LoVo (cell line): ENCODE measurements at places on chromosomes 12 and 14.

- DNase-seq = no peak
Measured at GRCh38 chr14:51540364-51540763, 111.3 kb upstream of the FRMD6 start.

GRCh38 chr12:83769151-83769550 is 1082.4 kb downstream of the TMTC2 start:
- DNase-seq = no peak

DNA sequence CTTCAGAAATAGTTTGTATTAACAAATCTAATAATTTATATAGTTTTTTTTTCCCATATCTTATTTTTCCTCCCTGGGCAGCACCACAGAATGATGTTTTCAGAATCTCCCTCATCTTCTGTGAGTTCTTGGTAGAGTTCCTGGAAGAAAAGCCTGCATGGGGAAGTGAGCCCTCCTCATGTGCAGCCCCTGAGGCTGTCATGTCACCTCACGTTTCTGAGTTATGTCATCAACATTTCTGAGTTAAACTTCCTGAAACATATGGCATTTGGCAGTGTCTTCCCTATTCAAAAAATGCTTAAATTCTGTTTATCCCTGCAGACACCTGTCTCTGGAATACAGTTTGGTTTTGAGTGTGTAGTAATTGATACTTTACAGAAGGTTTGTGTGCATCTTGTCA is 979.0 kb downstream of the TMEM121 start:
- DNase-seq = no peak

DNA sequence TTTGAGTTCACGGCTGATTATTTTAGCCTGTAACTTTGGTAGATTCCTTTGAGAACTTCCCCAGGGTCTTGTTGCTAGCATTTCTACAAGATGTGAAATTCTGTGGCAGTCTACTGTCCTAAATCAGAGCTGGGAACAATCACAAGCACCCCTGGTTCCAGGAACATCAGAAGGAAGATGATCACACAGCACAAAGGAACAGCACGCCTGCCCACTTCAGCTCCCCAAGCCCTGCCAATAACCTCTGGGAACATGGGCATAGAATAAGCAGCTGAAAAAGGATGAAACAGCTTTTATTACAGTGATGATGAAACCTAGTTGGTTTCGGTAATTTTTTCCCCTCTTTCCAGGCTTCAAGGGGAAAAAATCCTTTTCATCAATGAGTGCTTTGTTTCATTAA is 12.3 kb downstream of the GPR19 start:
- DNase-seq = no peak

GRCh38 chr12:95198914-95199313 is 18.4 kb downstream of the FGD6 start:
- no peak for DNase-seq

GRCh38 chr14:51479584-51480325 is 172.0 kb upstream of the FRMD6 start:
- DNase-seq = no peak

GRCh38 chr12:64459394-64459891 is 7.5 kb downstream of the TBK1 start:
- DNase-seq = peak; percentile 27

DNA sequence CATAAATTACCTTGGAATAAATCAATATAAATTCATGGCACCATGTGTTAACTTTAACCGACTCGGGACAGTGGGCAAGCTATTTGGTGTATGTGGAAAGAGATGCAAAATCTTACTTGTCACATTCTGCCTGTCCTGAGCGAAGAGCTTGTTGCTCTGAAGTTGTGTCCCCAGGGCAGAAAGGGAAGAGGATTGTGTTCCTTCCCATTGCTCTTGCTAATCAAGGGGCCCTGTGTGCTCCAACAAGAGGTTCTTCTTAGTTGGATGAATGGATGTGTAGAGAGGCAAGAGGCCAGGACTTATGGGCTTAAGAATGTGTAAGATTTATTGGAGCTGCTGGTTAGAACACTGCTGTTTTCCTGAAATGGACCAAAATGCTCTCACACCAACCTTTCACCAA is 36.5 kb upstream of the FRS2 start:
- DNase-seq = no peak

- no peak for DNase-seq
Measured at GRCh38 chr14:81222691-81223090, 1.9 kb upstream of the GTF2A1 start.

- peak; percentile 90 for DNase-seq
Measured at GRCh38 chr14:22432348-22432976, 156.6 kb downstream of the DAD1 start.

DNA sequence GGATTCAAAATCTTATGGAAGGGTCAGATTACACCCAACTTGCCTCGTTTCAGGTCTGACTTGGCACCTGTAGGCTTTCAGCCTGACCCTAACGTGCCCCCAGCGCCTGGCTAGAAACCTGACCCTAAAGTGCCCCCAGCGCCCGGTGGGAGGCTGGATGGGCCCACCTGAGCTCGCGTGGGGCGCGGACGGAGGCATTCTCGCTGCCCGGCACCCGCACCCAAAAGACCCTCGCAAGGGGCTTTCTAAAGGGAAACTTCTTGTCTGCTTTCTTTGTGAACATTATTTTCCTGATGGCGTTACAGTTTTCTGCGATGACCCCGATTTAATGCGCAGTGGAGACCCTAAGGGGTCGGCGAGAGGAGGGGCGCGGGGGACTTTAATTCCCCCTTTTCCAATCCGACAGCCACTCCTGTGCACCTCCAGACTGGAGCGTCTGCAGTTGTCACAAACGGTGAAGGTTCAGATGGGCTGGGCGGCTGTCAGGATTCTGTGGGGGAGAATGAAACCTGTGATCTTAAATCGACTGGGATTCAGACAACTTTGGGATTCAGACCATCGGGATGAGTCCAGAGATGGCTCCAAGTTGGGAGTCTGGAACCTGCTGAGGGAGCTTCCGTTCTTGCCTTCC is 751 bp upstream of the HRK start:
- no peak for DNase-seq

DNA sequence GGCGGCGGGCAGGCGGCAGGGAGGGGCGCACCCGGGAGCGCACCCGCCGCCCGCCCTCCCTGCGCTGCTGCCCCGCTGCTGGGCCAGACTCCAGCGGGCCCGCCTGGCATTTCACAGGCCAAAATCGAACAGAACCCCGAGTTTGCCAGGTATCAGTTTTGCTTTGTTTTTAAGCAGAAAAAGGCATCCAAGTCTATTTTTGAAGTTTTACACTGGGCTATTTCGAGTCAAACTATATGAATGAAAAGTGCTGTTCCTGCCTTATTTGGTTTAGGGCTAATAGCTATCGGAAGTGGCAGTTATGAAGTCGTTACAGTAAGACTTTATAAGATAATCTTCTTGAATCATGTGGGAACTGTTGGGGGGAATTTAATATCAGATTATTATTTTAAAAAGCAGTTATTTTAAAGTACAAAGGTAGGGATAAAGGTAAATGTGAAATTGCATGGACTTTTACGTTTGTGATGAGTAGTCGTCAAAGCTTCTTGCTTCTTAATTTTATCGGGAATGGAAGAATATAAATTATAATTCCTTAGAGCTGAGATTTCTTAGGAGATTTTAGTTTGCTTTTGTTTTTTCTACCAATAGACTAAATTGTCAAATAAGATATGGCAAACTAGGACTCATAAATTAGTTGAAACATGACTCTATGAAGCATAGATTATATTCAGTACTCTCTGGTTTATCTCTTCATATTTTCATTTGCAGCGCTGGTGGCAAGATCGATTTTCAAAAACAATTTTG is 1.1 kb downstream of the MSRB3 start:
- peak; percentile 12 for DNase-seq

DNA sequence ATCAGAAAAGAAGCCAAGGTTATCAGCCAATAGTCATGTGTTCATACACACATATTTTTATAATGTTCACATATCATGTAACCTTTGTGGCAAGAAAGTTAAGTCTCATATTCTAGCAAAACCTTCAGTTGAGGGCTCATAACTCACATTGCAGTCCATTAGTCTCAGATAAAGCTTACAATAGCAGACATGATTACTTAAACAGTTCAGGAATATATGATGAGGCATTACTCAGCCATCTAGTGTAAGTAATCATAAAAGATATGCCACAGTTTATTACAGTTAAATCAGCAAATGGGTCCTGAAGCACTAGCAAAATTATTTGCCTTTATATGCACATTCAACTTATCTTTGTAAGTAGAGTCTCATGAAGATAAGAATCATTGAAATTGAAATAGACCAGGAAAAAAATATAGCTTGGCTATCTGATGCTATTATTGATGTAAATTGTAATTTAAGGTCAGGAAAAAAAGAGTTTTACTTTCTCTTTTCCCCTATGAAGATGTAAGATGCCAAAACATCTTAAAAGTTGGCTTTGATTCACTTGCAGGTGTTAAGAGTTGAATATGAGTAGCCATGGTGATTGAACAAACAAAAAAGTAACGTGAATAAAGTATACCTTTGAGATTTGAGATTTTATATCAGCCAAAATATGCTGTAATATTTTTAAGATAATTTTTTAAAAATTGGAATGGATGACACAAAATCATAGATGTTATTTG is 537.0 kb downstream of the SLC6A15 start:
- DNase-seq = no peak

- DNase-seq = no peak
Measured at GRCh38 chr12:25266497-25266896, 15.8 kb upstream of the KRAS start.
